ENCODE measurements at places on chromosomes 11 and 22.

GRCh38 chr11:118659953-118660680, 19.3 kb downstream of the TREH start:
- DNase-seq = no peak

DNA sequence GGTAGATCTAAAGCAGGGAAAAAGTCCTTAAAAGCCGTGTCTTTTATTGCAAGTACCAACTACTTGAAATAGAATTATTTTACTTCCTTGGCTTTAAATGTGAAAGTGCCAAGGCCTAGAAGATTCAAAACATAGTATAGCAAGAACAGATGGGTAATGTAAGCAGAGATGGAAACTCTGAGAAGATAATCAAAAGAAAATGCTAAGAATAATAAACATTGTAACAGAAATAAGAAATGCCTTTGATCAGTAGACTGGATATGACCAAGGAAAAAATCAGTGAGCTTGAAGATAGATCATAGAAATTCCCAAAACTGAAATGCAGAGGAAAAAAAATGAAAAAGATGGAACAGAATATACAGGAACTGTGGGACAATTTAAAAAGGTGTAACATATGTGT, 113.1 kb downstream of the BLID start:
- DNase-seq = no peak

DNA sequence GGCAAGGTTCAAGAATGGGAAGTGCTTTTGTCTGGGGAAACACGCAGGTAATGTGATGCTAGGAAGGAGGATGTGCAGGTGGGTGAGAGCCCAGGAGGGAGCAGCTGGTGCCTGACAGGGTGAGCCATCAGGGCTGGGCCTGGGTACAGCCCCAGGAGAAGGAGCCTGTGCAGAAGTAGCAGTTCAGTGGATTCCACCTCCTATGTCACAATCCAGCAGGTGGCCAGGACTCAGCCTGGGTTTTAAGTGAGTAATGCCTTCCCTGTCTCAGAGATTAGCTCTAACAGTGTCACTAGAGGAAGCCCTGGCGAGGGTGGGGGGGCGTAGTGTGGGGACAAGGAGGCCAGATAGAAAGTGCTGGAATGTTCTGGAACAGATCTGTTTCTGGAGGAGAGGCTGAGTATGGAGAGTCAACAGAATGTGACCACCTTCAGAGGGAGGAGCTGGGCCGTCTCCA, 8.1 kb downstream of the RIC8A start:
- no peak for DNase-seq

DNA sequence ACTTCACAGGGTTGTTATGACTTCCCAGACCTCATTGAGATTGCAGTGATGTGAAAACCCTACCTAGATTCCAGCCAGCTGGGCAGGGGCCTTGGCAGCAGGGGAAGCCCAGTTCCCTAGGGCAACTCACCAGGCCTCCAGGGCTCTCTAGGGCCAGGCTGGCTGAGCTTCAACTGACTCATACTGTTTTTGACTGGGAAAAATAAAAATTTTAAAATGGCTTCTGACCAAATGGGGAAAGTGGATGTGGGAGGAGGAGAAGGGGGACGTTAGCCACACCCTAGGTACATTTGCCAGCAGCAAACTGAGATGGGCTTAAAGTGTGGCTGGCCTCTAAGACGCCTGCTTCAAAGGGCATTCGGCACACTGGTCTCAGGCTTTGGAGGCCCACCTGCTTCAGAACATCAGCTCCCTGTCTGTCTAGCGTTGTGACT, 39.0 kb downstream of the BMAL1 start:
- no peak for DNase-seq

DNA sequence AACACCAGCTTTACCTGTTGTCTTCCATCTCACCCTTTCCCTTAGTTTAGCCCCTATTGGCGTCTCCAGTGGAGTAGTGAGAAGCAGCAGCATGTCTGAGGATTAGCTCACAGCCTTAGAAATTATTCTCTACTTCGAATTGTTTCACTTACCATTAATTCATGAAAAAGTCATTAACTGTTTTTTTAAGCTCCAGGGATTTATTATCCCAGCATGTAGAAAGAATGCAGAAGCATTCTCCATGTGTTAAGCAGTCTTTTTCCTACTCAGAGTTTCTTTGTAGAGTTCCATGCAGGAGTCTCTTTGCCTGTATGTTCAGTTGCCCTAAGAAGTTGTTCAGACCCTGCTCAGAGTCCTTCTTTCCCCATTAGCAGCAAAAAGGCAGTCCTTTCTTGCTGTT, 137.9 kb upstream of the RASSF10 start:
- DNase-seq = no peak

DNA sequence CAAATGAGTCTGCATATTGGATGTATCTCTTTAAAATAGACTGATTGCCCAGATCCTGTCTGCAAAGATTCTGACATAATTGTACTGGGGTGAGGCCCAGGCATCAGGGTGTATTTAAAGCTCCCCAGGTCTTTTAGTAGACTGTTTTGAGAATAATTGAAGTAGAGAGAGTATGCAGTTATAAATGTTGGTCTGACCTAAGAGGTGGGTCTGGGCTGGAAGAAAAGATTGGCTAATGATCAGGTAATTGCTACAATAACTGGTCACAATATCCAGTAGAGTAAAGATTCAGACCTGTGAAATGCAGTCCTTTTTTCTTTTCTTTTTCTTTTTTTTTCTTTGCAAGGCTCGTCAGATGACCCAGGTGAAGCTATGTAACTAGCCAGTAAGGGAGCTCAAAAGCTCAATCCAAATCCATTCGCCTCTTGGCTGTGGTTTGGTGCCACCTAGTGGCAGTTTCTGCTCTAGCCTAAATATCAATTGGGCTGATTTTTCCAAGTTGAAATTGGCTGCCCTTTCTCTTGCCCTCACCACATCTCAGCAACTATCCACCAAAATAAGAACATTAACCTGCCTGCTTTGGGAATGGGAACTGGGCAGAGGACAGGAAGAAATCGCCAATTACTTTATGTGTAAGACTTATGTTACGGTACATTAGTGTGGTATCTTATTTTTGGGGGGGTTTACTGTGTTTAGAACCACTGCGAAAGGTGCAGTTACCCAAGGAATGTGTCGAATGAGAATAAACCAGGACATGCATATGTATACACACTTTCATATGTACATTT, 45.9 kb downstream of the ZNF143 start:
- peak; percentile 46 for DNase-seq

DNA sequence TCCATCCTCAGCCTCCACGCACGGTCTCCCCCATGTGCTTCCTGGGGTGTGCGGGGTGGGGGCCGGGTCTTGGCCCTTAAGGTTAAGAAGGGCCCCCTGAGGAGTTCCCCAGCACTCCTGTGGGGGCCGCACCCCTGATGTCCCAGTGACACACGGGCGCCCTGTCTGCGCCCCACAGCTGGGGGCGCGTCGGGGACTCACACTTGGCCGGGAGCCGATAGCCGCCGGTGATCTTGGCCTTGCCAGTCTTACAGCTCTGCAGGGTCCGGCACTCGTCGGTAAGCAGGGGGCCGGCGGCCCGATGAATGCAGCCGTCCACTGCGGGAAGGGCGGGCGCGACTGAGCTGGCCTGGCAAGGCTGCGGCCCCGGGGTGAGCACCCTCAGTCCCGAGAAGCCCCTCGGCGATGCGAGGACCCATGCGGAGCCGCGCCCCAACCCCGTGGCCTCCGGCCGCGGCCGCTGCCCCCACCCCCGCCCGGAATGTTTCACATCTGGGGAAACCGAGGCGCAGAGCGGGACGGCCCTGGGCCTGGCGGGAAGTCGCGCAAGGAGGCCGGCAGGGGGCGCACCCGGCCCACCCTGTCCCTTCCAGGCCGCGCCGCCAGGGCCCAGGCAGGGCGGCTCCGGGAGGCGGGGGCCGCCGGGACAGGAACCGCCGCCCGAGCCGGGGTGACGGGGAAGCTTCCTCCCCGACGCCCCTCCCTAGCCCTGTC, 13.9 kb downstream of the OTUB1 start:
- DNase-seq = peak; percentile 21

DNA sequence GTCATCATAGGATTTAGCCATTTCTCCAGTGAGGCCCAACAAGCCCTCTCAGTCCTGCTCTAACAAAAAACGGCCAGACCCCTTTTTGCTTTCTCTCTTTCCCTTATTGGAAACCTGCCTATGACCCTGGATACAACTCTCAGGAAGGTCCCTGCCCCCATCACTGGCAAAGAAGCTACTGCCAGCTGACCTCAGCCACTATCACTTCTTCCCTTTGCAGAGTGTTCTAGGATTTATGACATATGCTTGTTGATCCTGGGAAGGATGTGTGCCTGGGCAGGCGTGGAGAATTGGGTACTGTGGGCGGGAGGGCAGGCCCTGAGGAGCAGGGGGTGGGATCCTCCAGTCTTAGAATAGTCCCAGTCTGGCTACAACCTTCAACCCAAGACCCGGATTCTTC, 7.5 kb downstream of the PGAP2 start:
- DNase-seq = no peak
